ENCODE measurements at places on chromosomes 11 and 22.

DNA sequence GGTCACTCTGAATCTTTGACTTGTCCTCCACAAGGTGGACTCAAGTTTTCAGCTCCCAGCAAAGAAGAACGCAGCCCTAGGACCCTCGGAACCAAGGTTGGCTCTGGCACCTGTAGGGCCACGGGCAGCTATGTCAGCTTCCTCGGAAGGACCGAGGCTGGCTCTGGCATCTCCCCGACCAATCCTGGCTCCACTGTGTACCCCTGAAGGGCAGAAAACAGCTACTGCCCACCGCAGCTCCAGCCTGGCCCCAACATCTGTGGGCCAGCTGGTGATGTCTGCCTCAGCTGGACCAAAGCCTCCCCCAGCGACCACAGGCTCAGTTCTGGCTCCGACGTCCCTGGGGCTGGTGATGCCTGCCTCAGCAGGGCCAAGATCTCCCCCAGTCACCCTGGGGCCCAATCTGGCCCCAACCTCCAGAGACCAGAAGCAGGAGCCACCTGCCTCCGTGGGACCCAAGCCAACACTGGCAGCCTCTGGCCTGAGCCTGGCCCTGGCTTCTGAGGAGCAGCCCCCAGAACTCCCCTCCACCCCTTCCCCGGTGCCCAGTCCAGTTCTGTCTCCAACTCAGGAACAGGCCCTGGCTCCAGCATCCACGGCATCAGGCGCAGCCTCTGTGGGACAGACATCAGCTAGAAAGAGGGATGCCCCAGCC lies 2.2 kb downstream of the INPP5J start:
- DNase-seq = no peak

GRCh38 chr11:67483831-67484665 lies 1.2 kb downstream of the AIP start:
- DNase-seq = no peak

GRCh38 chr11:102497061-102497460 lies 33.5 kb downstream of the MMP7 start:
- DNase-seq = no peak

- no peak for DNase-seq
These were observed 667 bp downstream of the CD81 start for GRCh38 chr11:2377511-2378443.

- no peak for DNase-seq
These were observed 78.9 kb upstream of the TBCEL start for GRCh38 chr11:120945042-120945441.

DNA sequence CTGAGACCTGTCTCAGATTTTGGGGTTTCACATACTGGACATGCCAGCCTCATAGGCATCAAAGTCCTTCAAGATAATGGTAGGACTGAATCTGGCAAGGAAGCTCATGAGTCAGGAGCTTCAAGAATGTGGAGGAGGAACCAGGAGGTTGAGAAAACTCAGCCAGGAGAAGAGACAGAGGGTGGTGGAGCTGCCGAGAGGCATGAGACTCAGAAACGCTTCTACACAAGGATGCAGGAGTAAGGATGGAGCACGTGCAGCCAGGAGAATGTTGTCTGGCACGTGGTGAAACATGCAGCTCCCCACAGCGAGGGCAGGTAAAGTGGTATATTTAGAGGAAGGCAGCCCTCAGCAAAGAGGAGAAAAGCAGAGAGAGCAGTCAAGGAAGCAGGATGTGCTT lies 148.7 kb upstream of the ISX start:
- no peak for DNase-seq

DNA sequence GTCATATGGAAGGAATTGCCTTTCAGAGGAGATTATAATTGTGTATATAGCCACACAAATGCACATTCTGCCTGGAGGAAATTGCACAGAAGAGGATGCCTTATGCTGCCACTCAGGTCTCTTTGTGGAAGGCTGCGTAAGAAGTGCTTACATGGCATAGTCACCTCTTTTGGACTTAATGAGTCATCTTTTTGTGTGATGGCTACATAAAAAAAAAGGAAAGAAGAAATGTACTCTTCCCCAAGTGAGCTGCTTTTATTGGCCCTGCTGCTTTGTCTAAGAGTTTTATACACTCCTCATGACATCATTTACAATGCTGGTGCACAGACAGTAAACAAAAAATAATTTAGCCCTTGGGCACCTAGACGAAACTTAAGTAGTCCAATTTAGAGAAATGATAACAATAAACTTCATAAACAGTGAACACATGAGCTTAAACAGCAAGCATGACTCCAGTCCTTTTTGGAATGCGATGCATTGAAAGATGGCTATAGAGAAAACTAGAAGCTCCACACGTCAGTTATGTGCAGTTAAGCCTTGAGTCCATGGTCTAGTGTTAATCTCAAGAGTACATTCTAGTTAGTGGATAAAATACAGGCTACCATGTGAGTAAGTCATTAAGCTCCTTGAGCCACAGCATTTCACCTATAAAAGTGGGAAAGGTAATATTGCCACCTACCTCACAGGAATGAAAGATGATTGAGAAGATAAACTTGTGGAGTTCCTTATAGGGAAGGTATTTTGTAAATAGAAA lies 12.0 kb downstream of the CSTPP1 start:
- DNase-seq = peak; percentile 60

GRCh38 chr11:45994371-45995341 lies 72.2 kb downstream of the LARGE2 start:
- no peak for DNase-seq

DNA sequence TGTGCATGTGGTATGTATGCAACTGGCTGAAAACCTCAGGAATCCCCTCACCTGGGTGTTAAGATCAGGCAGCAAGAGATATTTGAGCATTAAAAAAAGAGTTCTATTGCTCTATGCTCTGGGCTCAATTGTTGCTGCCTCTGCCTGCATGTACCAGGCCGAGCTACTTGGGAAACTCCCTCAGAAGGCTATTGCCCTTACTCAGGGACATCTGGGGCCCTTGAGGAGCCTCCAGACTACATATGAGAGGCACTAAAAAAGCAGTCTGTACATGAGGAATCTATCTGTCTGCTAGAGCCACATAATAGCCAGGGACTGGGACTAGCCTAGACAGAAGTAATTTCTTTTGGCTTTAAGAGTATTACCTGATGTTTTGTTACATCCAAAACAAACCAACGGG lies 120.1 kb downstream of the SWAP70 start:
- no peak for DNase-seq

DNA sequence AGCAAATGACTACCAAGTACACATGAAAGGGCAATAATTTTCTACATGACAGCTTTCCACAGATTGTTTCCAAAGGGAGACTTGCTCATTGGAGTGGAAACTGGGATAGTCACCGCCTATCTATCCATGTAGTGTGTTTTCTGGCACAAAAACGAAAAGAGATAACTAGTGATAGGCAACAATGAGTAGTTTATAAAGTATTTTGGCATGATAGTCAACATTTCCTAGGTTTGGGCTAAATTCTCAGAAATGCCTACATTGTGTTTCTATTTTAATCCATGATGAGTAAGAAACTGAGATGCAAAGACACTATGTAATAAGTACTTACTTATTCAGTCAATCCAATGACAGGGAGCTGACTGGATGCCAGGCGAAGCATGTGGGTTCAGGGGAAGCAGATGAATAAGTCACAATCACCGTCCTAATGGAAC lies 1129.1 kb downstream of the DLG2 start:
- peak; percentile 44 for DNase-seq

- no peak for DNase-seq
These were observed 22.1 kb upstream of the IGLL5 start for GRCh38 chr22:22865311-22866072.

- DNase-seq = no peak
These were observed 22.4 kb upstream of the MYH9 start for GRCh38 chr22:36409911-36410756.

GRCh38 chr22:37180531-37181231 lies 7.4 kb downstream of the C1QTNF6 start:
- DNase-seq = no peak

DNA sequence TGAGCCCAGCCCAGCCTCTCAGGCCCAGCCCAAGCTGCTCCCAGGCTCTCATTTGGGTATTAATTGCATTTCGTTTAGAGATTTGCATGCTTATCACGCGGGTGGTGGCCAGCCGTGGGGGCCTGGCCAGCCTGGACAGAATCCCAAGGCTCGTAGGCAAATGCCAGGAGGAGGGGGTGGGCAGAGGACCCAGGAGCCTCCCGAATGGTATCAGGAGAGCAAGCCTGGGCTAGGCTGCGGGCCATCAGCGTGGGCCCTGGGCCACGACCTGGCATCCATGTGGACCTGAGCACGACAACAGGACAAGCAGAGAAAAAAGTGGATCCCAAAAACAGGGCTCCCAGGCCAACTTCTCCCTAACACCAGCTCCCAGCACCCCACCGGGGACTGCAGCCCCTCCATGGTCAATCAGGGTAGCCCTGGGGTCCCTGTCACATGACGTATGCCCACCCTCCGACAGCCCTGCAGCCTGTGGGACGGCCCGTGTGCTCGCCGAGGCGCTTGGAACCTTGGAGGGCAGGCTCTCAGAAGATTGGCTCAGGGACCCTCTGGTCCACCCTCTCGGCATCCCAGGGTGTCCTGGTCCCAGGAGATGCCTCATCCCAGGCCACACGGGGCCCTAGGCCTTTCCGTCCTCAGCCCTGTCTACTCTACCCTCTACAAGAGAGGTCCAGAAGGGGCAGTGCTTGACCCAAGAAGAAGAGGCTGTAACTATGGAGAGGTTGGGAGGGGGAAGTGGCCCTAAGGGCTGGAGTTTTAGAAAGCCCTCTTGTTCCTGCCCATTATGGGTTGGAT lies 8.8 kb downstream of the ASCL2 start:
- no peak for DNase-seq

GRCh38 chr11:125603207-125603606 lies 10.6 kb downstream of the STT3A start:
- no peak for DNase-seq

GRCh38 chr11:16013242-16013641 lies 343.1 kb downstream of the SOX6 start:
- no peak for DNase-seq

GRCh38 chr11:122721201-122721963 lies 65.9 kb downstream of the UBASH3B start:
- no peak for DNase-seq

GRCh38 chr22:46736705-46737104 lies 1.3 kb downstream of the CERK start:
- DNase-seq = no peak

DNA sequence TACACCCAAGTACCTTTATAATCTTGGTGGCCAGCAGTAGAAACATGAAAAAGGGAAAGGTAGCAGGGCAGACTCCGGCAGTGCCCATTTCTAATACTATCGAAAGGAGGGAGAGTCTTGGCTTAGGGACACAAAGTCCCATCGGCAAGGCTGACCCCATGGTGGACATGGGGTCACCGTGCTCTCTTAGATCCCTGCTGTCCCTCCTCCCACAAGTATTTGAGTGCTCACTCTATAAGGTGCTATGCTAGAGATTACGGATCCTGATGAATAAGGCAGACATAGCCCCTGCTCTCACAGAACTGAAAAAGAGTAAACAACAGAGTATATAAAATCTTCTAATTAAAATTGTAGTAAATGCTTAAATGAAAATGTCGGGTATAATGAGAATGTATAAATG lies 172.4 kb upstream of the PITPNB start:
- no peak for DNase-seq

GRCh38 chr11:121479698-121480238 lies 27.0 kb upstream of the SORL1-AS1 start:
- DNase-seq = no peak

GRCh38 chr22:37599153-37599552 lies 9.5 kb upstream of the GGA1 start:
- DNase-seq = no peak

DNA sequence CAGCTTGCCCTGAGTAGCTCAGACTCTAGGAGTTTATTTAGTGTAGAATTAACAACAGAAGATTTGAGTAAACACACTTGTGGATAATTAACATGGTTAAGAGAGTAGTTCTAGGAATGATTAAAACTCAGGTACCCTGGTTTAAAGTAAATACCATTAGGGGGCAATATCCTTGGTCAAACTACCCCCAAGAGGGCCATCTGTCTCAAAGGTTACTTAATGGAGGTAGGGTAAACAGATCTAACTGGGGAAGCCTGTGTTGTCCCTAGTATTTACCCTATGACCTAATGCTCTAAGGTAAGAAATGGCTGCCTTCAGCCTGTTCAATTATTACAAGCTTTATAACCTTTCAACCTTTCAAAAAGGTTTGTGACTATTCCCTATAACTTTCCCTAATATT lies 10.6 kb upstream of the GLYATL1 start:
- no peak for DNase-seq

DNA sequence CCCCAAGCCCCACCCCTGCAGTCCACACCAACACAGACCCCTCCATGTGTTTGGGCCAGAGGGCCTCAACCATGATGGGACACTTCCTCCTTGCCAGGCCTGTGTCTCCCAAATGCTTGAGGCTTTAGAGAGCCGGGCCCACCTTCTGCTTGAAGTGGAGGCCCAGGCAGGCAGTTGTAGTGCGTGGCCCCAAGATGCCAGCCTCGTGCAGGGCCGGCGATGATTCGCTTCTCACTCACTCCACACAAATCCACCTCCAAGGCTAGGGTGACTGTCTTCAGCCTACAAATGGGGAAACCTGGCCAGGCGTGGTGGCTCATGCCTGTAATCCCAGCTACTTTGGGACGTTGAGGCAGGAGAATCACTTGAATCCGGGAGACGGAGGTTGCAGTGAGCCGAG lies 5.7 kb downstream of the PRR5 start:
- no peak for DNase-seq

DNA sequence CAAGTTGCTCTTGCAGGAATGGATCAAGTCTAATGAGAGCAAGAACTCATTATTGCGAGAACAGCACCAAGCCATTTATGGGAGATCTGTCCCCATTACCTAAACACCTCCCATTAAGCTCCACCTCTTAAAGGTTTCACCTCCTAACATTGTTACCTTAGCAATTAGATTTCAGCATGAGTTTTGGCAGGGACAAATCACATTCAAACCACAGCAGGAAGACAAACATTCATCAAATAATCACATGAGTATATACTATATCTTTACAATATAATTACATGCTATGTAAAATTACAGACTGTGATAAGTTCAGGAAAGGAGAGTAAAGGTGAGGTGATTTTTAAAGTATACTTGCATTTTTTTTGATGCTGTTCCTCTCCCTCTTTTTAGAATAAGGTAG lies 6.6 kb upstream of the TEAD1 start:
- no peak for DNase-seq

- peak; percentile 12 for DNase-seq
These were observed 215.0 kb upstream of the CTSC start for GRCh38 chr11:88552379-88553062.

DNA sequence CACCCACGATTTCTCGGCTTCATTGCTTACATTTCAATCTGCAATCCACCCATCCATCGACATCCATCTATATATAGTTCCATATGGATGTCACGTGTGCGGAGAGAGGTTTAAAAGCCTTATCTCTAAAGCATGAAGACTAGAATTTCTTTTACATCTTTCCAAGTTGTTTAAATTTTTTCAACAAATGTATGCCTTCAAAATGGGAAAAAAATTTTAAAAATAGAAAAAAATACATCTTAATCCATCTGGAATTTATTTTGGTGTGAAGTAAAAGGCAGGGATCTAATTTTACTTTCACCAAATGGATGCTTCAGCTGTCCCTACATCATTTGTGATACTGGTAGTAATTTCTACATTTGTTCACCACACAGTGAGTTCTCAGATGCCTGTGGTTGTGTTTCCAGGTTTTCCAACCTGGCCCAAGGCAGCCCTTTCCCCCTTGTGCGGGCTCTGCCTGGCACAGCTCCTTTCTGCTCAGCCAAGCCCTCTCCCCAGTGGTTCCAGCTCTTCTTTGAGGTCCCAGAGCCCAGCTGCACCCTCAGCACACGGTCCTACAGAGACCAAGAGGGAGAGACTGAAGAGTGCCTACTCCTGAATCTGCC lies 37.6 kb upstream of the KLHL35 start:
- DNase-seq = no peak
